ENCODE measurements at places on chromosomes 6 and 20.

DNA sequence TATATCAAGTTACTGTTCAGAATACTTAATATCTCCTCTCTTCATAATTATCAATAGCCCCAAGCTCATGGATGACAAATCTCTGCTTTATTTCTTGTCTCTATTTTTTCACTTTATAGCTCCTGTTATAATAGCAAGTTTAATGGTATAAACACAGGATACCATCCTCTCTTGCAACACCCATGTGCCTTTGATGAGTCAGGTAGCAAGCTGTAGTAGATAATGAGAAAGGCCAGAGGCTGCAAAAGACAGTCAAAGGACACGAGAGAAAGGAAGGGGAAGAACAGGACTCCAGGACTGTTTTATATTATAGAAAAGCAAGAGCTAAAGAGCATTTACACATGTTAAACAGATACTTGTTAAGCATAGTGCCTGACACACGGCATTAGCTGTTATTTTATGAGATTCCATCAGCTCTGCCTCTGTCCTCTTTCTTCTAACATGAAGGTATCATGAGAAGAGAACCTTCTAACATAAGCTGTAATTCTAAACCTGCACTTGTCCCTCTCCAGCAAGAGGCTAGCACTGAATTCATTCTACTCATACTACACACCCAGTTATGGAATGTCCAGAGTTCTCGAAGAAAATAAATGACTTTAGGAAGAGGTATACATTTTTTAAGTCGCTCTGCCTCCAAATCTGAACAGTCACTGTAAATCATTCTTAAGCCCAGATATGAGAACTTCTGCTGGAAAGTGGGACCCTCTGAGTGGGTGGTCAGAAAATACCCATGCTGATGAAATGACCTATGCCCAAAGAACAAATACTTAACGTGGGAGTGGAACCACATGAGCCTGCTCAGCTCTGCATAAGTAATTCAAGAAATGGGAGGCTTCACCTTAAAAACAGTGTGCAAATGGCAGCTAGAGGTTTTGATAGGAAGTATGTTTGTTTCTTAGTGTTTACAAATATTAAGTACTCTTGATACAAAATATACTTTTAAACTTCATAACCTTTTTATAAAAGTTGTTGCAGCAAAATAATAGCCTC, 45.0 kb downstream of the NT5E start:
- no peak for DNase-seq

- no peak for DNase-seq
These were observed 1067.0 kb upstream of the MAP3K7 start for GRCh38 chr6:91653895-91654294.

GRCh38 chr6:106163446-106163965, 77.4 kb downstream of the PRDM1 start:
- peak; percentile 54 for DNase-seq

DNA sequence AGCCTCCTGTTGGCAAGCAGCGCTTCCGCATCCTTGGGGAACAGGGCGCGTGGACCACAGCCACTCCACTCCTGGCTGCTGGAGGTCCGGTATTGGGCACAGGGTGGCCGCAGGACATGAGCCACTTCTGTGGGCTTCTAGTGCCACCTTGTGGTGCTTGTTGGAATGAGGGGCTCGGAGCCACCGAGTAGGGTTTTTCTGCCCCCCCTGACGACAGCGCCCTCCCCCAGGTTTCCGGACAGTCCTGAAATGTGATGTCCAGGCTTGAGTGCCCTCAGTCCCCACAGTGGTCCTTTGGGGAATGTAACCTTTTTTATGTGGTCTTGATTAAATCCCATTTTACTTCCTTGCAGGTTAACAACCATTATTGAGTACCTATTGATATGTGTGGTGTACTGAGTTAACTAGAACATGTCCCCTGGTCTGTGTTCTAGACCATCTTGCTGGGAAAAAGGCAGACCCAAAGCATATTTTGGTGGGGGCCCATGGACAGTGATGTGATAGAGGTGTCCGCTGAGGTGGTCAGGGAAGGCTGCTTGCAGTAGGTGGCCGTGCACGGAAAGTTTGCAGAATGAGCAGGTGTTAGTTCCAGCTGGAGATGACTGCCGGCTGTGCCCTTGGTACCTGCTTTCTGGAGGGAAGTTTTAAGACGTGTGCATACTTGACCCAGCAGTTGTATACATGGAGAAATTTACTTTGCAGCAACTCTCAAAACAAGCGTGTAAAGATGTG, 70.0 kb downstream of the PTPN1 start:
- DNase-seq = peak; percentile 36

DNA sequence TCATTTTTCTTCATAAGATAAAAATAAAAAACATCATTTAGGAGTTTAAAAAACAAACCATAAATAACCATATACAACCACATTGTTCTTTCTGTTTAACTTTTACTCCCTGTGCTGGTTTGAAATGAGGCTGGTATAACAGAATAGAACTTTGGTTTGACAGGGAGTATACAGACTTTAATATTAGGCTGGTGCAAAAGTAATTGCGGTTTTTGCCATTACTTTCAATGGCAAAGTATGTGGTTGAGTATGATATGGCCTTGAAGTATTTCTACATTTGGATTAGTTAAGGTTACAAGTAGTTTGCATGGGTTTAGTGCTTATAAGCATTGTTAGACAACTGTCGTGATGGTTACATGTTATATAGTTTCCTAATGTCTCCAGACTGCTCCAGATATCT, 29.0 kb upstream of the COL10A1 start:
- DNase-seq = no peak

- DNase-seq = no peak
These were observed 69.5 kb upstream of the ELOVL5 start for GRCh38 chr6:53418288-53418687.

DNA sequence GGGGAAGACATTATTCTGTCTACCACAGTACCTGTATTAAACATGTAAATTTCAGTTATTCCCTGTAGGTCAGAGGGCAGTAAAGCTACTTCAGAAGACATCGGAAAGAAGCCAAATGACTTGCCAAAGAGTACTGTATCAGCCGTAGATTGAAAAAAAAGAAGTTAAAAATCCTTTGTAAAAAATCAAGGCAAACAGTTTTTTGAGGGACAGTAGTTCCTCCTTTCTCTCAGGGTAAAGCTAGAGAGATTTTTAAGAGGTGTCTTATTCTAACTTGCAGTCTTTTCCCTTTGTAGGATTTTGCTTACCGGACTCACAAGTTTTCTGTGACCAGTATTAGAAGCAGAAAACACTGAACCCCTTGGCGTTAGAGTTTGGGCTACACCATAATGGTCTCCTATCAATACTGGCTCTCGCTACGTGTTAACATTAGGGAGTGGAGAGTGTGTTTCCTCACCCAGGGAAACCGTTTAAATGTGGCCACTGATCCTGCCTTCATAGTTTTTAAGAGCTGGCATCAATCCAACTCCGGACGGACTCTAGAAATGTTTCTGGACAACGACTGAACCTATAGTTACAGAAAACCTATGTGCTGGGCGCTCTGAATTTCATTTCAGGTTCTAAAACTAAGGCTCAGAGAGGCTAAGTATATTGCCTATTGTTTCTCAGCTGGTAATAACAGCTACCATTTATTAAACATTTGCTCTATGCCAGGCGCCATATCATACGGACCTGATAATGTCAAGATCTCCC, 1.3 kb upstream of the ASXL1 start:
- DNase-seq = no peak

- DNase-seq = no peak
These were observed 6.7 kb upstream of the CLIC5 start for GRCh38 chr6:46022106-46022948.

- DNase-seq = no peak
These were observed 3.6 kb upstream of the MANBAL start for GRCh38 chr20:37285664-37286374.

GRCh38 chr6:151149793-151150192, 90.0 kb upstream of the AKAP12 start:
- DNase-seq = no peak

DNA sequence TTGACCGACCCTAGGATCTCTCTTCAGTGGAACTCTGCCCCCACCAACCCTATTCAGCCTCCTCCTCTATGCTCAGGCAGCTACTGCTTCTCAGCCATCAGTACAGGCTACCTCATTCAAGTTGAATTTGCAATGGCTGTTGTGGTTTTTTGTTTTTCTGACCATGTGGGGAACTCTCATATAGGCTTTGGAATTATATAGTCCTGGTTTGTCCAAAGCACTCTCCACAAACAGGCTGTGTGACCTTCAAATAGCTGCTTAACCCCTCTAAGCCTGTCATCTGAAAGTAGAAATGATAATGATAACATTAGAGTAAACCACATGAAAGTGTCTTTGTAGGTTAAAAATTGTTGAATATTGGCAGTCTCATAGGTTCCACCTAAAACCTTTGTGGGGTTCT, 80.3 kb downstream of the UNC5CL start:
- DNase-seq = no peak

- no peak for DNase-seq
These were observed 107.0 kb downstream of the STXBP5 start for GRCh38 chr6:147311218-147311617.

DNA sequence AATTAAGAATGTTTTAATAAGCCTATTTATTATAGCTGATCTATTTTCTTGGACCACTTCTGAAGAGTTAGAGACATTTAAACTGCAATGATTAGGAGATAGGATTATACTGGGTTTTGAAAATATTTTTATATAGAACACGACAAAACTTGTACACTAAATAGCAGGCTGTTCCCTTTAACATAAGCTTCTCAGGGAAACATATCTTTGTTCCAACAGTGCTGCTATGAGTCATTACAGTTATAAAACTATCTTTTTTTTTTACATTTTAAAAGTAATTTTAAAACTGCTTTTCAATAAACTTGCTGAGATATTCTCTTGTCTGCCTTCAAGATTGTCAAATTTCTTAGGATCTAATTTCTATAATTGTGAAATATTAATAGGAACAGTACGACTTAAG, 389.1 kb downstream of the ARHGAP18 start:
- no peak for DNase-seq

- no peak for DNase-seq
These were observed 388.8 kb downstream of the THBS2 start for GRCh38 chr6:168864541-168865460.

DNA sequence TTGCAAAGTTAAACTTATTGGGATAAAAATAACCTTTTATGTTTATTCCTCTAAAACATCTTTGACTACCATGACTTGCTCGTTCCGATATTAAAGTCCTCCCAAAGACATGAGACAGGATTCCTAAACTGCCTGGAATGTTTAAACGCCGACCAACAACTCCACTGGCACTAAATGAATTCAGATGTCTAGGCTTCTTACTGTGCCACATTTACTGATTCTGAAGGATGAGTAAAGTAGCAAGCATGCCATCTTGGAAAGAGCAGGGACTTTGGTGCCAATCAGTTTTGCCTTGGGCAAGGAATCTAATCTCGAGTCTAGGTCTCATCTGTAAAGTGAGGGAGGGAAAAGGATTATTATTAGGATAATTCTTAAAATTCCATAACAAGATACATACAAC, 25.3 kb downstream of the MBOAT1 start:
- no peak for DNase-seq

- no peak for DNase-seq
These were observed 416.6 kb downstream of the PREX1 start for GRCh38 chr20:48411245-48411644.

DNA sequence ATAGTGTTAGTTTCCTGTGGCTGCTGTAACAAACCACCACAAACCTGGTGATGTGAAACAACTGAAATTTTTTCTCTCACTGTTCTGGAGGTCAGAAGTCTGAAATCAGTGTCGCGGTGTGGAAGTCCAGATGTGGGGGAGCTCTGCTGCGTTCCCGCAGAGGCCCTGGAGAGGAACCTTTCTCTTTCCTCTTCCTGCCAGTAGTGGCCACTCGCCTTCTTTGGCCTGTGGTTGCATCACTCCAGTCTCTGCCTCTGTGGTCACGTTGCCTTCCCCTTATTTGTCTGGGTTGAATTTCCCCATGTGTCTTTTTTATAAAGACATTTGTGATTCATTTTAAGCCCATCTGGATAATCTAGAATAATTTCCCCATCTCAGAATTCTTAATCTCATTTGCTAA, 295.5 kb upstream of the FLRT3 start:
- no peak for DNase-seq

DNA sequence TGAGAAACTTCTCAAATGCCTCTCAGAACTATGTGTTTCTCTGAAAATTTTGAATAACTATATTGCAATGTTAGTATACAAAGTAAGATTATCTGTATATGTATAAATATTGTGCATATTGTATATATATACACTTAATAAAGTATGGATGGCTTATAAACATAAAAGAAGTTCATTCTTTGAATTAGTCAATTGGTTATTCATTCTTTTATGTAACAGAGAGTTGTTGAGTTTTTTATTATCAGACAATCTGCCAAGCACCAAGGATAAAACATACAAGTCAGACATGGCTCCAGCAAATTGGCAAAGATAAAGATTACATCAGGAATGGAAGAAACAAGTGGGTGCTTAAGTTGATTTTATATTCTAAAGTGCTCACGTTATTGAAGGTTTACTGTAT, 289.1 kb upstream of the EYS start:
- DNase-seq = no peak

GRCh38 chr6:99219788-99220187, 129.7 kb downstream of the FAXC start:
- DNase-seq = no peak

DNA sequence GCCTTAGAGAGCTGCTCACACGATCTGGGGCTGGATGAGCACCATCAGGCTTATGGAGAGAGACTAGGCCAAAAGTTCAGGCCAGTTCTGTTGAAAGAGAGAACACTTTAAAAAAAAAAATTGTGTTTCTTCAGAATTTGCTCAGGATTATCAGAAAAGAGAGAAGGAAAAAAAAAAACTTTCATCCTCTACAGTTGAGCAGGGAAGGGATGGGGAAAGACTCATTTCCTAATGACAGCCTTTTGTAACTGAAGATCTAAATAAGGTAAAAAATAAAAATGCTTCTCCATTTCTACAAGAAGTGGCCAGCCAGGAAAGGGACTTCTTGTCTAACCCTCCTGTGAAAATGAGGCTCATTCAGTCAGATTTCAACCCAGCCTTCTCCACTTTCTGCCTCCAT, 134.8 kb downstream of the LY86 start:
- DNase-seq = no peak

DNA sequence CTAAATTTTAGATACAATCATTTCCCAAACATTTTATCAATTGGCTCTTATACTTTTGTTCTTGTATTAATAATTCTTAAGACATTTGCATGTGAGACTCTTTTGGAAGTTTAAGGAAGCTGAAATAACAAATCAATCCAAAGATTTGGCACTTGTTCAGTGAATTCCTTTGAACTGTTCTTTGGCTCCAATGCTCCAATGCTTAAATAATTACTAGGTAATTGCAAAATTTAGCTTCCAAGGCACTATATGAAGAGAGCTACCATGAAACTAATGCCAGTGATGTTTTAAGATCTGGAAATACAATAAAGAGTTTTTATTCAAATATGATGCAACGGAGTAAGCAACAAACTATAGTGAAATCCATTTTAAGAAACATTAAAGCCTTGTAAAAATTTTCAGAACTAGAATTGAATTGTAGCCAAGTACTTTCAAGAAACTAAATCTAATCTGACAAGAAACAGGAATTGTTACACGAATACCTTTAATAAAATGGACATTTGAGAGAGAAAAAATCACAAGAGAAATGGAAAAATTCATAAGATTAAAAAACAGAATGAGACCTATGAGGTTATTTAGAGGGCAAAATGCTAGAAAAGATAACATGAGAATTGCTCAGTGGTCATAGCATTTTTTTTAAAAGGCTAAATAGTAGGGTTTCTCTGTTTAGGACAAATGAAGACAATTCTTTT, 43.6 kb upstream of the SMLR1 start:
- no peak for DNase-seq

GRCh38 chr6:44388887-44389286, 1.4 kb downstream of the CDC5L start:
- no peak for DNase-seq

Measured in CD4-positive, alpha-beta T cell treated with Interleukin-15 for 1 hour (primary cell).